ENCODE measurements at places on chromosomes 5 and 9.

DNA sequence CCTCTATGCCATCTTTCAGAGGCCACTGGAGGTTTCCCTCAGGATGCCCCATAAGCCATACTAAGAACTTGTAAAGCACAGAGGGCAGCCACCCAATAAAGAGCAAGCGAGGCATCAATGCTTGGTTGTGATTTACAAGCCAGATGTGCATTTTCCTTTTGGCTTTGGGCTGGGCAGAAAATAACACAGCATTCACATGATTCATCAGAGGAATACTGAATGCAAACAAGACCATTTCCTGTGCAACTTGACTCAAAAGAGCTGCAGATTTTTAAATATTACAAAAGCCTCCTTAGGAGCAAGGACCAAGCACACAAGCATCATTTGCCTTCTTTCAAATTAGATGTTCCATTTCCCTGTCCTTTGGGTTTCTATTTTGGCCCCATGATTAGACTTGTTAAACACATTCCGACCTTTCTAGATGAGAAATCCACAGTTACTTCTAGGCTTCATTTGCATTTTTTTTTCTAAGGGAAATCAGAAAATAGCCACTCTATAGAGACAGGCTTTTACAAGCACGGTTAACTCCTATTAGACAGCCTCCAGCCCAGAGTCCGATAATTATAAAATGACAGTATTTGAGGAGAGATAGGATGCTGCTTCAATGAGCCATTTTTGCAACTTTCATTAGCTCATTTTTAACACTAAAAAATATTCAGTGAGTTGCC is 207.8 kb downstream of the SEMA5A start:
- DNase-seq: no peak

DNA sequence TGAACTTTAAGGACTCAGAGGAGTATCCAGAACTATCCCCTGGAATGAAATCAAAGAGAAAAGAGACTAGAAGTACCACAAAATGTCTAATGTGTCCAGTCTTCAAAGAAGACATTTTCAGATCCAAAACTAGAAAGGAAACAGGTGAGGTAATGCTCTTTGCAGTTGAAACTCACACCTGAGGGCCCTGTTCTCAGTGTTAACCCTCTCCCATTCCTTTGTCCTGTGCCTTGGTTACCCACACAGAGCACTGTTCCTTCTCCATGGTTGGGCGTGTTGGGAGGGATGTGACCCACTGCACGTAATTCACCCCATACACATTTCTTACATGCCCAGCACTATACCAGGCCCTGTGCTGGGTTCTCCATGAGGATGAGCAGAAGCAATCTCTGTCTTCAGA is 21.3 kb downstream of the MSANTD3 start:
- DNase-seq: no peak

DNA sequence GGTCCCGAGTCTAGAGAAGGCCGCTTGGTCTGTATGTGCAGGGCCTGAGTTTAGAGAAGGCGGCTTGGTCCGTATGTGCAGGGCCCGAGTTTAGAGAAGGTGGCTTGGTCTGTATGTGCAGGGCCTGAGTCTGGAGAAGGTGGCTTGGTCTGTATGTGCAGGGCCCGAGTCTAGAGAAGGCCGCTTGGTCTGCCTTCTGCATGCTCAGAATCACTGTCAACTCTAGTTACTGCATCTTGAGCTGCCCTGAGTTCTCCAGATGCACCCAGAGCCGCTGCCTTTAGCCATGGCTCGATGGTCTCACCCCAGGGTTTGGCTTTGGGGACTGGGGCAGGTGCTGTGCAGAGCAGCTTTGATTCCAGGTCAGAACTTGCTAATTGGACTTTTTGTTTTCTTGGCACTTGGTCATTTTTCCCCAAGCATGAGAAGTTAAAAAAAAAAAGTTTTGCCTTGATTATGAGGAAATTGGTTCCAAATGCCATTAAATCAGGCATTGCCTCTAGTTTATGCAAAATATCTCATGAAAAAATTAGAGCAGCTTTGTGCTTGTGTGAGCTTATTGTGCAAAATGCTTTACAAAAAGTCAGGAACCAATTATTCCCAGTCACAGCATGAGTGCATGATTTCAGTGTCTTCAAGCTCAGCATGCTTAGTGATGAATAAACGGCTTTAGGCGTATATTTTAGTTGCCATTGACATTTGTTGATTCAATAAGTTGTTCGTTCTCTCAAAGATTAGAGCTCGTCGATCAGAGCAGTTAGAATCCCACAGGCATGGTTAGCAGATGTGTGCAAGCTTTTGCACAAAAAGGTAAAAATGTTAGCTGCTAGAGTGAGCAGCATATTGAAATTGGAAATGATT is 25.4 kb upstream of the EXOC3 start:
- no peak for DNase-seq

GRCh38 chr5:134437340-134437846 is 25.7 kb upstream of the CDKN2AIPNL start:
- DNase-seq: no peak

GRCh38 chr9:113381909-113382411 is 5.2 kb upstream of the HDHD3 start:
- no peak for DNase-seq

DNA sequence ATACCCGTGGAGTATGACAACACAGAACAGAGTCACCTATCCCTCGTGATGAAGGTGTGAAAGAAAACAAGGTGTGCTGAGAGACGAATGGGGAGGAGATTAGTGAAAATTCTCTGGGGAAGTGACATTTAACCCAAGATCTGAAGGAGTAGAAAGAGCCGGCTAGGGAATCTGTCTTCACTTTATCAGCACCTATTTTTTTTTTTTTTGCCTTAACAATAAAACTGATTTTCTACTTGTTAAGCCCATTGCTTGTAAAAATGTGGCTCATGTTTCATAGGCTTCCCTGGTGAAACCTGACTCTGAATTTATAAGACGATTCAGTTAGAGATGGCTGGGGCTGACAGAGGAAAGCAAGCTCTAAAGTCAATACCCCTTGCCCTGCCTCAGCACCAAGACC is 322.6 kb upstream of the MSX2 start:
- DNase-seq: no peak

- no peak for DNase-seq
These were observed 9.4 kb downstream of the KCNT1 start for GRCh38 chr9:135711391-135711790.

DNA sequence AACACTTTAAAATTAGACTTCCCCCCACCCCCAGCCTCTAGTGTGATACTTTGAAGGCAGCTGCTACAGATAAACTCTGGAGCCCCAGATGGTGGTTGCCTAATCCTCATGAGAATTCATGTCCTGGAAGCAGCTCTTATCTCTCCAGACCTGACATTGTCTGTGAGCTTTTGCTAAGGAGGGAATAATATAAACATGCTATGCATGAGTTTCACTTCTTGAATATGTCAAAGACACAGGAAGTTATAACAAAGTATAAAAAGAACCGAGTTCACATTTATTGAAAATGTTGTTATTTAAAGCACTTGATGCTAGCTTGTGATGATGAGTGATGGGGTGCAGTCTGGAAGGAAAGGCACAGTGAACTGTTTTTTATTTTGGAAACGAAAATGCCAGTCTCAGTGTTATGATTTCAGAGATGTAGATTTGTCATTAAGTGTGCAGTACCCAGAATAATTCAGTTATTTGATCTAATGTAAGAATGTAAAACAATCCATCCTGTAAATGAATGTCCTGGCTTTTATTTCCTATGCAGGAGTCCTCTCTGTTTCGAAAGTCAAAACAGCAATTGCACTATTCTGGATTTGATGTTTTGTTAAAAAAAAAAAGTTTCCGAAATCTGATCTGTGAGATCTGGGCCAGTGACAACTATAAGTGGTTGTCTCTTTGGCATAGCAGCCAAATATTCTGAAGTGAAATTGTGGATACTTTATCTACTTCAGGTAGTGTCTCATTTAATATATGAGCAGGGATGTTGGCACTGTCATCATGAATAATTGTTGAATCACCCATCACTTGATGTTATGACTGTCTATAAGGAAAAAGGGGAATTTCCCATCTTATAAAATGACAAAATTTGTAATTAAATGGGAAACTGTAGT is 77.0 kb downstream of the ZCCHC7 start:
- no peak for DNase-seq

DNA sequence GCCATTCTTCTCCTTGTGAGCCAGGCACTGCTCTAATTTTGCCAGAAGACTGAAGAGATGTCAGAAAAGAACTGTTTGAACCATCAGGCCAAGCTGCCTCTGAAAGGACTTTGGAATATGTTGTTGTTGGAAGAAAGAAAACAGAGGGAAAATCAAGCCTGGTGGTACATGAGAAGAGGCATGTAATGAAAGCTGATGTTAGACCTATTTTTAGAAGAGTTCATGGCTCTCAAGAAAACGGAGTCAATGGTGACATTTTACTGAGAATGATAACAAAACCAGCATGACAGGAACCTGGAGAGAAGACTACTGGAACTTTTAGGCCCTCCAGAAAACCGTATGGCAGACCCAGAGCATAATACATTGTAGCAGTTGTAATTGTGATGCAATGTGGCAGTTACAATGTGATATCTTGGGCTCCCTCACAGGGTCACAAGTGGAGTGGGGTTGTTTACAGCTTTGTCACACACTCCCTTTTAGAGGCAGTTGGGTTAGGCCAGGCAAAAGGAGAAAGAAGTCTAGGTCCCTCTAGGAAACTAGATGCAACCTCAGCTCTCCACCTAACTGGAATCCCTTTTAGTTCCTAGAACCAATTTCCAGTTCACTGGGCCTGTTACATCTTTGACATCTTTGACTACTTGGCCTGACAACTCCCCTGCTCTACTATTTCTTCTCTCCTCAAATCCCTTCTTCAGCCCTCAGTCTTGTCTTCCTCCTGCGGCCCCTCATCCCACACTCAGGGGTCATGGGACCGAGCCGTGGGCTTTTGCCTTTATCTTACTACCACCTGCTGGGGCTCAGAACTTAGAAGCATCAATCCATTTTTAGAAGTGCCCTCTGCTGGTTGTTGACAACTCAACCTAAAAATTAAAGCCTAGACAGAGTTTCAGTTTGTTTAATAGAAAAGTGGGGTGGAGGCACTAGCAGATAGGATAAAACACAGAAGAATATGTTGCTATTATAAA is 61.2 kb upstream of the JAK2 start:
- DNase-seq: no peak

- DNase-seq: no peak
These were observed 62.3 kb downstream of the GDNF start for GRCh38 chr5:37777432-37778130.

DNA sequence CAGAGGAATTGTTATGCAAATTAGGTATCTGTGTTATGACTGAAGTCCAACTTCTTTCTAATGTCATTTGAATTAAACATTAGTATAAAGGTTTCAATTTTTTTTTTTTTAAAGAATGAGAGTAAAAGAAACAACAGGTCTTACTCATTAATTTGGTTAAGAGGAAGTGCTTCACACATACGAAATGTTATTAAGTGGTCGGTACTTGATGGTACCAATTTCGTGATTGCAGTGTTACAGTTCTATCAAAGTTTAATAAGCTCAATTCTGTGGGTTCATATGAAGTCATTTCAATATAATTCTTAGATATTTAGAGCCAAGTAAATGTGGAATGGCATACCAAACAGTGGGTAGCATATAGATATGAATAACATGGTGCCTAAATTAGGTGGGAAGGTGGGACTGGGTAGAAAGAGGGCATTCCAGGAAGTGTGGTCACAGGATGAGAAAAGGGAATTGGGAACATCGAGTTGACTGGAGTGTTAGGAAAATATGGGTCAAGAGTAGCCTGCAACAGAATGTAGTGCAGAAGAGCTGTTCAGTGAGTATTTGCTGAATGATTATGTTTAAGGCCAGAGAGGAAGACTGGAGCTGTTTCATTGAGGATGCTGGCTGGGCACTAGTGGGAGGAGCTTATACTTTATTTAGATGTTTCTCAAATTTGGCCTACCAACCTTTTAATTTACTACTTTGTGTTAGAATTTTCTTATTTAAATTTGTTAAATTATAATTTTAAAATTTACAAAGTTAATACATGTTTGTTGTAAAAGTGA is 34.1 kb upstream of the DHFR start:
- DNase-seq: no peak

GRCh38 chr5:95731571-95732554 is 727 bp downstream of the RHOBTB3 start:
- peak; percentile 36 for DNase-seq

DNA sequence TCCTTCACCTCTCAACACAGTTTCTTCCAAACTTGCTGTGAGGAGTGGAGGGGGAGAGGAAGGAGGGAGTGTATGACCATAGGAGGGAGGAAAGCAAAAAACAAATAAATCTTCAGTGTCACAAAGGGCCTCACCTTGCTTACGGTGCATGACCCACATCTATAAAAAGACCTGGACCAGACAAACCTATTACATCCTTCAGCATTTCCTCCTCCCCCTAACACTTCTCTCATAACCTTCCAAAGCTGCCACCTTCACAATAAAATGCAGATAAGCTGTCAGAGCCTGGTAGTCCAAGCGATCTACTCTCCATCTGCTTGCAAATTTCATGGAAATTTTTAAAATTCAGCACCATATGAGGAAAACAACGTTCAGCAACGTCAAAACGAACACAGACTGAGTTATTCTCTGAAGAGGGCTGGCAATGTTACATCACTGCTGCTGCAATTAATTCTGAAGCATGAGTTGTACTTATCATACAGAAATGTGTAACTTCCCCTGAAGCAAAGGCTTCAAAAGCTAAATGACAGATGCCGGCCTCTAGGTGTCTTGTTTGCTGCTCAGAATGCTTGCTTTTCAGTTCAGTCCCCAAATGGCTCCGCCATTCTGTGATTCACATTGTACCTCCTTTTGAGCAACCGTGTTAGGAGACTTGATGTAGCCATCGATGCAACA is 62.9 kb downstream of the EFNA5 start:
- DNase-seq: no peak

DNA sequence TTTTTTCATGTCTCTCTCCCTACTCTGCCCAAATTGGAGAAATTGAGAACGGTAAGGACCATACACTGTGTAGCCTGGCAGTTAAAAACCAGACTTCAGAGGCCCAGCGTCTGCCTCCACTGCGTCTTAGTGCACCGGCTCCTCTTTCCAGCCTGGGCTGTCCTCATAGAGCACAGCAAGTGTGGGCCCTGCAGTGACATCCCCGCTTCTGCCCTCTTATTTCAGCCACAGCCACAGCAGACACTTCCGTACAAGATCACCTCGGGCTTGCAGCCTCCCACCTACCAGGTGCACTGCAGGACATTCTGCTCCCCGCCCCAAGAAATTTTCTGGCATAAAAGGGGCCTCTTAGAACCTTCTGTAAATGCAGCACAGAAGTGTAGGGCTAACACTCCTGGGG is 21.4 kb upstream of the SMIM23 start:
- no peak for DNase-seq

GRCh38 chr5:97553604-97554452 is 370.8 kb upstream of the RIOK2 start:
- DNase-seq: no peak

- DNase-seq: no peak
These were observed 996 bp downstream of the NXNL2 start for GRCh38 chr9:88536023-88536324.

GRCh38 chr5:52995914-52996313 is 6.8 kb downstream of the ITGA2 start:
- no peak for DNase-seq

DNA sequence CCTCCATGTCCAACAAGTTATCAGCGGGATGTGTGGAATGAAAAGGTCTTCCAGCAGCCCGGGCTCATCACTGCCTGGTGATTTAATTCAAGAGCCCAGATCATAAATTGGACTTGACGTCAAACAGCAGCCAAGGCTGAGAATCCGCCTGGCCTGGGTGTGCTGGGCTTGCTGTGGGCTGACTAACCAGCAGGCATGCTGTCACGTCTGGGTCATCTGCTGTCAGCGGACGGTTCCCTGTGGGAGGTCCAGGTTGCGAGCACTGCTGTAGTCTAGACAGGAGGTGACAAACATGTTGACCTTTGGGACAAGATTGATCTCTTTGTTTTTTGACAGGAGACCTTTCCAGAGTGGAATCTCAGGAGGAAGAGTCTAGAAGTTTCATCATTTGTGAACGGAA is 289.7 kb downstream of the OSTF1 start:
- DNase-seq: no peak

- no peak for DNase-seq
These were observed 53.0 kb downstream of the SLC1A3 start for GRCh38 chr5:36659411-36659810.

Data from activated naive CD4-positive, alpha-beta T cell (primary cell).